ENCODE measurements at places on chromosomes 5 and 9.

- DNase-seq = no peak
Measured at GRCh38 chr5:80302636-80303035, 17.2 kb upstream of the SPZ1 start.

DNA sequence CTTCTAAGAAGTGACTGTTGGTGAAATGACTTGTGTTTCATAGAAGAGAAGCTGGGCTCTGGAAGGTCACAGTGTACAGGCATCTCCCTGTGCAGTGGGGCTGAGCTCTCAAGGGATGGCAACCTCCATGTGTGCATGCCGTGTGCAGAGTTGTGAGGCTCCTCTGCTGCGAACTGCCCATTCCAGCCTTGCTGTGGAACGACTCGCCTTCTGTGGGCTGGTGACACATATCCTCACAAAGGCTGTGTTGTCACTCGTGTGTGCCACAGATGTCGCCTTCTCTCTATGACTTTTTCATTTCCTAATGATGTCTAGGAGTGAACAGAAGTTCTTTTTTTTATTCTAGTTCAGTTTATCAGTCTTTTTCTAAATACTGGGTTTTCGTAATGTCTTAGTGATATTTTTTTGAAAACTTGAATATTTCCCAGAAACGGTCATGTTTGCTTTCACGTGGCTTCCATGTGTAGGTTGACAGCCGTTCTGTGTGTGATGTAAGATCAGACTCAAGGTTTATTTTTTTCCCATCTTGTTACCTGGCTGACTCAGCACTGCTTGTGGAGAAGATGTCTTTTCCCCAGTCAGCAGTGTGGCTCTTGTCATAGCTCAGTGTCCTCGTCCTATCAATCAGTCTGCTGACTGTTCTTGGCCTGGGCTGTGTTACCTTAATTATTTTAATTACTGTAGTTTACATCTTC lies 57.3 kb upstream of the CACNA1B start:
- no peak for DNase-seq

- DNase-seq = no peak
Measured at GRCh38 chr5:161286066-161286655, 260.4 kb downstream of the GABRB2 start.

- DNase-seq = no peak
Measured at GRCh38 chr9:134932606-134933005, 14.9 kb upstream of the FCN1 start.

- no peak for DNase-seq
Measured at GRCh38 chr9:123864251-123864650, 65.7 kb downstream of the DENND1A start.

DNA sequence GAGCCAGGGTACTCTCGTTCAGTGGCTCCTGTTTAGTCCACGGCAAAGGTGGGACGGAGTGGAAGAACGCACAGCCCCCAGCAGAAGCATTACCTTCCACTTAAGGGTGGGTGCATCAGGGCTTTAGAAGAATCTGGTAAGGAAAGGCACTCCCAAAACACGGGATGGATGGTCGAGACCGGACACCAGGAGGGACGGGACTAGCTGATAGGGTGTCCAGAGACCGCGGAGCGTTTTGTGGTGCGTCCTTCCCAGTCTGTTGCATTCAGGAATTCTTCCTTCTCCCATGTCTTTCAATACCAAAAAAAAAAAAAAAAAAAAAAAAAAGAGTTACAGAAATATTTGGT lies 545 bp upstream of the CTSV start:
- no peak for DNase-seq
